ENCODE measurements at places on chromosomes 16 and 17.

GRCh38 chr17:74485022-74485743 is 18.7 kb downstream of the CD300A start:
- no peak for DNase-seq

DNA sequence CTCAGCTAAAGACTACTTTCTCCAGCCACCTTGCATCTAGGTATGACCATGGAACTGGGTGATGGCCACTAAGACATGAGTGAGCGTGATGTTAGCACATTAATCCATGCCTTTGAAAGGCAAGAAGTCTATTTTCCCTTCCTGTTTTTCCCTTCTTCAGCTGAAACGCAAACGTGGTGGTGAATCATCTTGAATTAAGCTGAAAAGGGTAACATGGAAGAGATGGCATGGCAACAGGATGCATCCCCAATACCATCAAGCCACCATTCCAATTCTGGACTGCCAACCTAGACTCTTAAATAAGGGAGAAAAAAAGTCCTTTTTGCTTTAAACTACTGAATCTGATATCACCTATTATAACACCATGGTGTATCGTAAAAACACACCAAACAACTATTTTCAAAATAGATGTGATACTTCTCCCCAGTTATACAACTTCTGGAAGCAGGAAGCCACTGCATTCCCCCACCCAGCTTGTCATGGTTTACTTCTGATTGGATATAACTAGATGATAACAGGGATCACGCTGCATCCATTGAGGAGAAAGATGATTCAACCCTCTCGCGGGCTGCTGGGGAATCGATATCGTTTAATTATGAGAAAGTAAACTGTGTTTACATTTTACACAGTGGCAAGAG is 368.6 kb downstream of the CDH13 start:
- no peak for DNase-seq

- no peak for DNase-seq
Observed at GRCh38 chr17:74118504-74118903, 85.0 kb upstream of the RPL38 start.

DNA sequence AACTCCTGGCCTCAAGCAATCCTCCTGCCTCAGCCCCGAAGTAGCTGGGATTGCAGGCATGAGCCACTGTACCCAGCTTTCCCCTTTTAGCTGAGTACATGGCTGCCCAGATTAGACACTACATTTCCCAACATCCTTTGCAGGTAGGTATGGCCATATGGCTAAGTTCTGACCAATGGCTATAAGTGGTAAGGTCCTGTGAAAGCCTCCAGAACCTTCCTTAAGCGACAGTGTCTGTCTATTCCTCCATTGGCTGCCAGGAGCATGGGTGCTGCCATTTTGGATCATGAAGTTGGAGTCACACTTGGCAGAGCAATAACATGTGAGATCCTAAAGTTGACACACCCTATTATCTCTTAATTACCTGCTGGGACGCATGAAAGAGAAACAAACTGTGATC is 24.4 kb upstream of the CRHR1 start:
- no peak for DNase-seq

- DNase-seq, result no peak
Observed at GRCh38 chr17:72150632-72151460, 30.0 kb downstream of the SOX9 start.

DNA sequence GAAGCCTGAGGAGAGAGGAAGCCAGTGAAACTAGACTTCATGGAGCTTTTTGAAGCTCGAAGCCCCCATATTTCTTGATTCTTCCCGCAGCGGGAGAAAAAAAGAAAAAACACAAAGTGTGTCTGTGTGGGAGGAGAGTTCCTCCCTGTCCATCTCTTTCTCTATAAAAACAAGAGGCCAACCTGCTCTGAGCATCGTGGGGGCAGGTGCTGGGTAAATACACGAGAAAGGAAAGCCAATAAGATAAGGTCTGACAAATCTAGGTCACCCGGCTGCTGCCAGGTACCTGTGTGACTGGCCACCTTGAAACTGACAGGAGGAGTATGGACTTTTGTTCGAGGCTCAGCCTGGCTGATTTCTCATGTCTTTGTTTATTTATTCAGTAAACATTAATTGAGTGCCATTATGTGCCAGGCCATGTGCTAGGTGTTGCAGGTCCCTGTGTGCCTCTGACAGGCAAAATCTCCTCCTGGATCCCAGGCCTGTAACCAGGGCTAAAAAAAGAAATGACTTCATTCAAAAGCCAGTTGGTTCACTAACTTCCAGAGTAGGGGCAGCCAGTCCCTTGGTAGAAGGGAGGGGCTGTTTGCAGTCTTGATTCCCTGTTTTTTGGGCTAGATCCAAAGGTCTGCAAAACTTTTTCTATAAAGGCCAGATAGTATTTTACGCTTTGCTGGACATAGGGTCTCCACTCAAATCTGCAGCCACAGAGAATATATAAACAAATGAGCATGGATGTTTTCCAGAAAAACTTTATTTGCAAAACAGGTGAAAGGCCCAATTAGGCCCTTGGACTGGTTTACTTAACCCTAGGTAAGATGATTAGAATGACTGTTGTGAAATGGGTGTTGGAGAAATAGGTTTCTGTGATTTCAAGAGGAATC is 35.6 kb downstream of the YPEL2 start:
- no peak for DNase-seq

- no peak for DNase-seq
Observed at GRCh38 chr17:78498848-78499247, 78.3 kb downstream of the DNAH17 start.

DNA sequence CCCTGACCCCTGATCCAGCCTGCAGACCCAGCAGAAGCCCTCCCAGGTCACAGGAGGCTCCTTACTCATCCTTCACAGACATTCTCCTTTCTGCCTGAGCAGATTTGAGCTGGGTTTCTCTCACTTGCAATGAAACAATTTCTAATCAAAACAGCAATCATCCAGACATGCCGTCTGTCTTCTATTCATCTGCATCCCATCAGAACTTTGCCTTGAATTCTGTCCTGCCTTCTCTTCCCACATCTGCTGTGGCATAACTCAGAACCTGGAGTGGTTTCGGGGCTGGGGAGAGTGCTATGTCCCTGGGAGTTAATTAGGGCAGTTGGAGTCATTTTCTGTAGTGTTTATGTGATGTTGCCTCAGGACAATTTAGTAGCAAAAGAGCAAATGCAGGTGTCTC is 278.6 kb downstream of the CBLN1 start:
- no peak for DNase-seq

GRCh38 chr16:82192665-82193064 is 22.6 kb upstream of the MPHOSPH6 start:
- no peak for DNase-seq

DNA sequence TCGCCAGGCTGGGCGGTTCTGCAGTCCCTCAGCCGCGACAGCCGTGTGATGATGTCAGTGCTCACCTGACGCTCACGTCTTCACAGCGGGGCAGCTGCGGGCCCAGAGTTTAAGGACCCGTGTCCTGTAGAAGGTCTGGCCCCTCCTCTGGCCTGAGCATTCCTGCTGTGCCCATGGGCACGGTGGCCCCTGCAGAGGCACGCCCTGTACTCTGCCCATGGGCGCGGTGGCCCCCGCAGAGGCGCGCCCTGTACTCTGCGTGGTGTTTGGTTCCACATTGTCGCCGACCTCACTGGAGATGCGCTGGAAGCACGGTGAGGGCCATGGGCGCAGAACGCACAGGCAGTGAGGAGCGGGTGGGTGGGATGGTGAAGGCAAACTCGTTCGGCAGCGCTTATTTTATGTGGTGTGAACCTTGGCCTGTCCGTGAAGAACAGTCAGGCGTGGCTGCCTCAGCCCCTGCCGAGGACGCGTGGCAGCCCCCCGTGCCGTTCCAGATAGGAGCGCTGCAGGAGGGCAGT is 122.0 kb downstream of the BANP start:
- DNase-seq, result no peak

DNA sequence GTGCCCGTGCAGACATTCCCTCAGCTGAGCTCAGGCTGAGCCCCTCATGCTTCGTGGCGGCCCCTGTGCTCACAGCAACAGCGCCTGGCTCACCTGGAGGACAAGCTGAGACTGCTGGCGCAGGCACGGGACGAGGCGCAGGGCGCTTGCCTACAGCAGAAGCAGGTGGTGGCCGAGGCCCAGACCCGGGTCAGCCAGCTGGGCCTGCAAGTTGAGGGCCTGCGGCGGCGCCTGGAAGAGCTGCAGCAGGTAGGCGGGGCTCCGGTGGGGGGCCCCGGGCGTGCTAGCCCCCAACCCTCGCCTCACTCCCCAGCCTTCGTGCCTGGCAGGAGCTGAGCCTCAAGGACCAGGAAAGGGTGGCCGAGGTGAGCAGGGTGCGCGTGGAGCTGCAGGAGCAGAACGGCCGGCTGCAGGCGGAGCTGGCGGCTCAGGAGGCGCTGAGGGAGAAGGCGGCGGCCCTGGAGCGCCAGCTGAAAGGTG is 1.4 kb upstream of the RAC3 start:
- DNase-seq, result no peak

GRCh38 chr16:78177987-78178386 is 78.5 kb downstream of the WWOX start:
- no peak for DNase-seq

DNA sequence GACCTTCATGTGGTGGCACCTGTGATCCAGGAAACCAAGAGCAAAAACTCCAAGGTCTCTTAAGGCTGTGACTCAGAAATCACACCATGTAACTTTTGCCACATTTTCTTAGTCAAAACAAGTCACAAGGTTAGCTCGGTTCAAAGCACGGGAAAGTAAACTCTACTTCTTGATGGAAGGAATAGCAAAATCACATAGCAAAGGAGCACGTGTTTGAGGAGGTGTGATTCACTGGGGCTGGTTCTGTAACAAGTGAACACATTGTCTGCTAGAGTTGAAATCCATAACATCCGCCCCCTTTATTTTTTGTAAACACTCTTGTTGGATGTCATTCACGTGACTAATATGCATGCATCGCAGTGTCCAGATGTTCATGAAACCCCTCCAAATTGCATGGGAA is 415.0 kb upstream of the MAF start:
- no peak for DNase-seq

DNA sequence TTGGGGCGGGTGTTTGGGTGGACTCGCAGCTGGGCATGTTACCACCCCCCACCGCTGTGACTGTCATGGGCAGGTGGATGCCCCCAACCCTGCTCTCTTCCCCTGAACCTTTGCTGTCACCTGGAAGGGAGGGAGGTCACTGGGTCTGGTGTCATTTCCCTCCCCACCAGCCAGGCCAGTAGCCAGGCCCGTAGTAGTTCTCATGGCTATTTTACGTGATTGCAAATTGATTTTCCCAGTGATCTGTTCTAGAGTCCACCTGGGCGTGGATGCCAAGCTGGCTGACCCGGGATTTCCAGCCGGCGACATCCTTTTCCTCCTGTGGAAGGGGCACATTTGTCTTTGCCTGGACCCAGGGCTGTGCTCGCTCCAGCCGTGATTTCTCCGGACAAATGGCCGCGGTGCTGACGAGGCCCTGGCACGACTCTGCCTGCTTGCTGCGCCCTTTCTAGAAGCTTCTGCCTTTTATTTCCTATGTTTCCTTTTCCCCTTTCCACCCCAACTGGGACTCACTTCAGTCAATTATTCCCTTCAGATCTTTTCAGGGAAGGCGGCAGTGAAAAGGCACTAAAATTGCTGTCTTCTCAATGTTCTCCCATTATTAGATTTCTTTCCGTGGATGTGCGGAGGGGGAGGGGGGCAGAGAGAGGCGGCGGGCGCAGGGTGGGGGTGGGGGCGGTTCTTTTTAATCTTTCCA is 226.9 kb upstream of the CIBAR2 start:
- DNase-seq, result no peak

Data from activated B cell treated with CpG ODN at 0.5 μM for 24 hours (primary cell).